ENCODE measurements at places on chromosomes 1 and 21.

- DNase-seq: peak; percentile 80
Measured at GRCh38 chr1:156677616-156678596, 699 bp upstream of the NES start.

GRCh38 chr1:18332576-18332975, 148.2 kb upstream of the KLHDC7A start:
- no peak for DNase-seq

DNA sequence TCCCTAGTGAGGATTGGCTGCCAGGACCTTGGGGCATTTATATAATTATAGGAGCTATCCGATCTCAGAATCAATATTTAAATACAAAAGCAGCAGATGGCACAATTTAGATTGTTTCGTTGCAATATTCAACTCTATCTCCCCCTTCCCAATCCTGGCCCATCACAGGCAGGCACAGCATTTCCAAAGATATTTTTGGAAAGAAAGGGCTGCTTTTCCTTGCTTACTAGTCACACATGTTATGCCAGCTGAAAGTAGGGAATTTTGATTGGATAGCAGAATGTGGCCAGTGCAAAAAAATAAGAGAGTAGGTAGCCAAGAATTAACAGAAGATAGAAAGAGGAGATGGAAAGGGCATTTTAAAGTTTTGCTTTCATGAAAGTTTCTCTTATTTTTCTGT, 37.9 kb downstream of the IL12RB2 start:
- no peak for DNase-seq

DNA sequence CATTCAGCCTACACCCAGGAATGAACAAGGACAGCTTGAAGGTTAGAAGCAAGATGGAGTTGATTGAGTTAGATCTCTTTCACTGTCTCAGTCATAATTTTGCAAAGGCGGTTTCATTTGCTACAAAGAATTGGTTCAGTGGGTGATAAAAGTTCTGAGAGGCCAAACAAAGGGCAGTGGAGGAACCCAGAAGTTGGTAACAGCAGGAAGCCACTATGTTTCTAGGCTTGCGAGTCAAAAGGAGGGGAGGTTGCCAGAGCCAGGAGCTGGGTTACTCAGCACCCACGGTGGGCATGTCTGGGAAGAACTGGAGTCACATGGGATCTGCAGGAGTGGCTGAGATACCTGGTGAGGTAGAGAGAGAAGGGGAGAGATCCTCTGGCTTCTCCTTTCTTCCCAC, 64.2 kb upstream of the MRPS6 start:
- DNase-seq: no peak

- no peak for DNase-seq
Measured at GRCh38 chr1:77030401-77031105, 163.3 kb downstream of the ST6GALNAC5 start.

DNA sequence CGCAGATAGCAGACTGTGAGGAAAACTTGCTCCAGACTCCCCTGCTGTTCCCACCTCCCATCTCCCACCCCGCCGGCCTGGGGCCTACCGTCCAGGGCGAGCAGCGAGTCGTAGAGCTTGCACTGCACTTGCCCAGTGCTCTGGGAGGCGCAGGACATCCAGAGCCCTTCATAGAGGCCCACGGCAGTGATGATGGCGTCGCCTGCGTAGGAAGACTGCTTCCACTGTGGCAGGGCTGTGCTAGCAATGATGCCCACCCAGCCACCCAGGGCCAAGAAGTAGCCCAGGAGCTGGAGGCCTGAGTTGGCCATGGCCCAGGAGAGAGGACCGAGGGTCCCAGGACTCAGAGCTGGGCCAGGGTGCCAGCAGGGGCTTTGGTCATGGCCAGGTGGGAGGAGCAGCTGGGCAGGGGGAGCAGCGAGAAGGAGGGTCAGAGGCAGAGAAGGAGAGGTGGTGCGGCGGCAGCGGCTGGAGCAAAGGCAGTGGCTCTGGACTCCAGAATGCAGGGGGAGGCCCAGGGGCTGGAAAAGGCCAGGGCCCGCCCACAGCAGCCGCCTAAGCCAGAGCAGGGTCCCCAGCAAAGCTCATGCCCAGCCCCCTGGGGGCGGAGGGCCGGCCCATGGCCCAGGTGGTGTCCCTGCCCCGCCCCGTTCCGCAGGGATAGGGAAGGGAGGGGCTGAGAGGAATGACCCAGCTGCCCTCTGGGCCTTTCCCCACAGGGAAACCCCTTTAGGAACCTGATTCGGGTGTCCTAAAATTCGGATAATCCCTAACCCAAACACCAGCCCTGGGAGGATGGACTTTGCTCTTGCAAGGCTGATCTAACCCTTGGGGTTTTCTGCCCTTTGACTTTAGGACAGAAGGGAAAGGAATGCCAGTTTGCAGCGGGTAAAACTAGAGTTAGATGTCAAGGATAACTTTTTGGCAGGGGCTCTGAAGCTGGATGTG, at the start of gene CLDN19:
Gene CLDN19, minus strand, starts transcription at position 484 of the 948 bp plus-strand sequence. Its CDS starts 173 bp downstream, at position 311.
- DNase-seq: no peak

DNA sequence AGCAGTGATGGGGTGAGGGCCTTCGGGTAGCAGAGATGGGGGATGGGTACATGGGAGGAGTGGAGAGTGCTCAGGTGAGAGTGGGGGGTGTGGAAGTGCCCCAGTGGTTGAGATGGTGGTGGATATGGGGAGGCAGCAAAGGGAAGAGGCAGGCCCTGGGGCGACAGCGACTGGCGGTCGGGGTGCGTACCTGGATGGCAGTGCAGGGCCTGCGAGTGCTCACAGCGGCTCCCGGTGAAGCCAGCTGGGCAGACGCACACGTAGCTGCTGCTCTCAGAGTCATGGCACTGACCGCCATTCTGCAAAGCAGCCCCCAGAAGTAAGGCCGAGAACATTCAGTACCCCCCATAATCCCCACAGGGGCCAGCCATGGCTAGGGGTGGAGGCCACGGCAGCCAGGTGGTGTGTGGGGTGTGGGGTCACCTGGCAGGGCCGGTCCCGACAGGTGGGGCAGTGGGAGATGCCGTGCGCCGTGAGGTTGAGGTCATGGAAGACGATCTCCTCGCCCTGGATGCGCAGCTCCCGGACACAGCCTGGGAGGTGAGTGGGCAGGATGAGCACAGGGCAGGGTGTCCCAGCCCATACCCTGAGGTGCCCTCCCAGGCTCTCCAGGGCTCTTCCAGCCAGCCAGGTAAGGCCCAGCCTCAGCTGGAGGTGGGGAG, 18.9 kb downstream of the LDLRAD2 start:
- DNase-seq: no peak

DNA sequence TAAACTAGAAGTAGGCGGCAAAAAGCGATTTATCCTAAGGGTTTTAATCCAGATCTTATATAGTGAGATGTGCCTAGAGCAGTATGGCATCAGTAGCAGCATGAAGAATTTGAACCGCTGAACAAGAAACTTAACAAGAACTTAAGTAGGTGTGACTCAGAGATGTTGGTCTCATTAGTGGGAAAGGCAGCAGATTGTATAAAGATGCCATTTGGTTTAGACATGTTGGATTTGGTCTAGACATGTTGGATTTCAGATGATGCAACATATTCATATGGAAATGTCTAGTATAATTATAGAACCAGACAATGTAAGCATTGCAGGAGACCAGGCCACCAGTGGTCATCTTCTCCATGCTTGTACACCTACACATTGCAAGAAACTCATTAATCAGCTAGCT, 42.1 kb upstream of the ZP4 start:
- no peak for DNase-seq

DNA sequence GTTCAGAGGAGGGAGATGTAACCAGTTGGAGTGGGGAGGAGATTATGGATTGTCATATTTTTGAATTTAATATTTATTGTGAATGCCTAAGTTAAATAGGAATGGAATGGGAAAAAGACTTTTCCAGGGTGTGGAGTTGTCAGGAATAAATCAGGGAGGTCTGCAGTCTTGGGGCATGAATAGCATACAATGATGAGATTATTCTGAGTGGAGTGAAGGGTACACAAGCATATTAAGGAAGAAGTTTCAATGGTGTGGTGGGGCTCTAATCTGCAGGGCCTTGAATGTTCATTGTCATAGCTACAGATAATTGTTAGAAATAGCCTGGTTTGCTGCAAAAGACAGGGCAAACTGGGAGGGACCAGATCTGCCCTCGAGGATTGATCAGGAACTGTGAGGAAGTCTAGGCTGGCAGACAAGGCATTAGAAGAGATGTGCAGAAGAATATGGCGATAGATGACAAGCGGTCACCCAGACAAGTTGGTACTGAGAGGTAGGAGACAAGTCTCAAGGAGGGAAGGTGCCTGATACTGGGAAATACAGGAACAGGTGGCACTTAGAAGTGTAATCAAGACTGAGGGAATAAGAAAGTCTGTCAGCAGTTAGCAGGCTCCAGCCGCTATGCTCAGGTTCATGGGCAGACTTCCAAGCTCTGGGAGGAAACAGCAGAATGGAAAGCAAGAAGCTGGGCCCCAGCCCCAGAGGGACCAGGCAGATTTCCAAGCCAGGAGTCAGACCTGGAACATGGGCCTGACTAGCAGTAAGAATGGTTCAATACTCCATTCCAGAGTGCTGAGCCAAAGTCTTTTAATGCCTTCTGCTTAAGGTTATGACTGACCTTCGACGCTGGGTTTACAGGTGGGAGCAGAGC, 20.9 kb upstream of the RGL1 start:
- no peak for DNase-seq

- DNase-seq: no peak
Measured at GRCh38 chr1:228825840-228826484, 90.7 kb downstream of the RHOU start.

- DNase-seq: no peak
Measured at GRCh38 chr1:180560200-180560867, 1.6 kb downstream of the OVAAL start.

DNA sequence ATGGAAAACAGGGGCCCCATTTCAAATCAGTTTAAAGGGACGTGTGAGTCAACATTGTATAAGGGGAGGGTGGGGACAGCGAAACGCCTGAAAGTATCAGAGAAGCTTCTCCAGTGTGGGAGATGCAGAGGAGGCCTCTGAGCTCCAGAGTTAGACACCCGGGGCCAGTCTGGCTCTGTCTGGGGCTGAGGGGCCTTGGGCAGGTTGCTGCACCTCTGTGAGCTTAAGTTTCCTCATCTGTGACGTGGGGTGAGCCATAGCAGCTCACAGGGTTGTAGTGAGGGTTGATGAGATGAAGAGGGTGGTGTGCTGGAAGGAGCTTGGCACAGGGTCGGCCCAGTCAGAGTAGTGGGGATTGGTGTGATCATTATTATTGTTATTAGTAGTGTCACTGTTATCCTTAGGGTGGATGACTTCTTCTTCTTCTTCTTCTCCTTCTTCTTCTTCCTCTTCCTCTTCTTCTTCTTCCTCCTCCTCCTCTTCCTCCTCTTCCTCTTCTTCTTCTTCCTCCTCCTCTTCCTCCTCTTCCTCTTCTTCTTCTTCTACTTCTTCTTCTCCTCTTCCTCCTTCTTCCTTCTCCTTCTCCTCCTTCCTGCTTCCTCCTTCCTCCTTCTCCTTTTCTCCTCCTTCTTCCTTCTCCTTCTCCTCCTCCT, 282.0 kb downstream of the PTPRU start:
- DNase-seq: no peak

GRCh38 chr1:223038288-223039006, 104.6 kb downstream of the TLR5 start:
- DNase-seq: no peak

DNA sequence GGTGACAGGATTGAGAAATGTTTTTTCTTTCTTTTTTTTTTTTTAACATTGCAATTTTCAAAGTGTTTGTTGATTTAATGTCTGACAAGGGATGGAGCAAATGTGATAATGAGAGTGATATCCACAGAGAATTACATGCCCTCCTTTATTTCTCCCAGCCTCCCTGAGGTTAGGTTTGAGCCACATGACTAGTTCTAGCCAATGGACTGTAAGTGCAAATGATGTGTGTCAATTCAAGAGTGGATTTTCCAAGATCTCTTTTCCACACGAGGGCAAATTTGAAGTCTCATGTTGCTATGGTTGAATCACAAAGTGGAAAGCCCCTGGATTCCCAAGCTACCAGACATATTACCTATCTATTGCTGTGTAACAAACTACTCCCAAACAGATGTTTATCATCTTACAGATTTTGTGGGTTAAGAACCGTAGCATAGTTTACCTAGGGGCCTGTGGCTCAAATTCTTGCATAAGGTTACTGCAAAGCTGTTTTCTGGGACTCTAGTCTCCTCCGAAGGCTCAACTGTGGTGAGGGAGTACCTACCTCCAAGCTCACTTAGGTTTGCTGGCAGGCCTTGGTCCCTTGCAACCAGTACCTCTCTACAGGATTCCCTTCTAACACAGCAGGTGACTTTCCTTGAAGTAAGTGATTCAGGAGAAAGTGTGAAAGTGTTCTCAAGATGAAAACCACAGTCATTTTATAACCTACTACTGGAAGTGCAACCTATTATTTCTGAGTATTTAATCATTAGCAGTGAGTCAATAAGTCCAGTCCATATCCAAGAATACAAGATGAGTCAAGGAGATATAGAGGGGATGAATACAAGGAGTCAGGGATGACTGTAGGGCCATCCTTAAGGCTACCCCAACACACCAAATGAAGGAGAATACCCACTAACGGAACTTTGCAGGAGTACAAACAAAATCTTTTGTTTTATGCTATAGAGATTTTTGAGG, 533.6 kb downstream of the PTPRC start:
- no peak for DNase-seq

GRCh38 chr1:183011859-183012258, 11.4 kb upstream of the LAMC1 start:
- DNase-seq: no peak

- DNase-seq: no peak
Measured at GRCh38 chr21:17802572-17802971, 16.6 kb downstream of the C21orf91 start.

GRCh38 chr1:47233186-47233585, 1.2 kb upstream of the TAL1 start:
- DNase-seq: no peak

DNA sequence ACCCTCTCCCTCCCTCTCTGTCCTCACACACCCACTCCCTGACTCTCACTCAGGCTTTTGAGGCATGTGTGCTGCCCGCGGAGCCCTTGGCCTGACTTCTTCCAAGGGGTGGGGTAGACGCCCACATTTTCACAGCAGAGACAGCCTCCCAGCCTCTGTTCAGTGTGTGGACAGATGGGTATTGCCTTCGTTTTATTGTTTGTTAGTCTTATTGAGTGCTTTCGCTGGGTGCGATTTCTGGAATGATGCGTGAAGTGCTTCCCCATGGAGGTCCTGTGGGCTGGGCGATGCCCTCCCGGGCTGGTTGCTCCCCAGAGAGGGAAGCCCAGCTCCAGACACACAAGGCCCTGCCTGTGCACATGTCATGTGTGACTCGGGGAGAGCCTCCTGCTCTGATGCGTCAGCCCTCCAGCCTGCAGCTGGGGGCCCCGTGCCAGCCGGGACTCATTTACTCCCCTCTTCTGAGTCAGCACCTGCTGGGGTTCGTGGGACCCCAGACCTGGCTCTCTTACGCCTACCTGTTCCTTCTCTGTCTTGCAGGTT, 14.7 kb downstream of the PDXK start:
- DNase-seq: no peak

DNA sequence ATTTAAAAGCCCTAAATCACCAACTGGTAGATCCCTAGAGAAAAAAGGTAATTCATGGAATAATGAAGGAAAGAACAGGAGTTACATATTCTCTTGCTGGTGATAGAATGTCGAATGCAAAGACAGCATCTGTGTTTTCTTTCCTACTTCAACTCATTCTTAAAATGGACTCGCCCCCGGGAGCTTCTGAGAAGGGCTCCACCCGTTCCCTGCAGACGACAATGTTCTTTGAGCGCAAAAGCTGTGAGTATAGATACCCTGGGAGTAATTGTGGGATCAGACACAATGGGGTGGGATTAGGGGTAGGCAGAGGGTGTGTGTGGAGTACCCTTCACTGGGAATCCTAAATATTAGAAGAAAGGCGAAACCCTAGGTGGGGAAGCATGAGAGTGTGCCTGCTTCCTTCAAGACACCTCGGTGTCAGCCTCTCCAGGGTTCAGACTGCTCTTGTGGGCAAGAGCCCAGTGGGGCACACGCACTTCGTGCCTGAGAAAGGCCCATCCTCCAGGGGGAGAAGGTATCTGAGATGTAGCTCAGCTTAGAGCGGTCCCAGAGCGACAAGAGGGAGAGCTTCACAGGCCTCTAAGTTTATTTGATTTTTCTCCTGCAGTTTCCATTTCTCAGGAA, 123.3 kb upstream of the DPYD start:
- no peak for DNase-seq

All from HEK293T (cell line).